ENCODE measurements at places on chromosomes 12 and 14.

DNA sequence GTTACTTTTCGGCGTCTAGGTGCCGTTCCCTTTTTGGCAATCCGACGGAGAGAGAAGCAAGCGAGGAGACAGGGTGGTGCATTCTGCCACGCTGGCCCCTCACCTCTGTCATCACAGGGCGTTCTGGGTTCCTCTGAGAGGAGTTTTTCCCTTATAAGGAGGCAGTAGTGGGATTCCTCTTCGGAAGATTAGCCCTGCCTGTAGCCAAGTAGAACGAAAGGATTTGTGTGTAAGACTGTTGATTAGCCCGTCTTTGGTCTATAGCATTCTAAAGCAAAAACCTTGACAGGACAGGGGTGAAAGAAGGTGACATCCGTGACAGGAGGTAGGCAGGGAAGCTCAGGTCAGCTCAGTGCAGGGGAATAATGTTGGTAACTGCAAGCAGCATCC lies 9.1 kb upstream of the NEMF start:
- DNase-seq, result peak; percentile 43

DNA sequence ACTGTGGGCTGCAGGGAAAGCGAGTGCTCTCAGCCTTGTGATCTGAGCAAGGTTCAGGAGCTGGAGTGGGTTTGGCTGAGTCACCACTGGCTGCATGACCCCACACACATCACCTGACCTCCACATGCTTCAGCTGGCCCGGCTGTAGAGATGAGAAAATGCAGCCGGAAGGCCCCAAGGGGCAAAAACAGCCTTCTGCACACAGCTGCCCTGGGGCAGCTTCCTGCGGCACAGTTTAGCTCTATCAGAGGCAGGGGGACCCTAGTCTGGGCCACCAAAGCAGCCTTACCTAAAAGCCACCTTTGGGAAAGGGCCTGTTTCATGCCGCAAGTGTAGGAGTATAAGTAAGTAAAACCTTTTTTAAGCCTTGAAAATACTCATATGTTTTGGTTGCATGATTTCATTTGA lies 123.3 kb downstream of the SSPN start:
- no peak for DNase-seq

DNA sequence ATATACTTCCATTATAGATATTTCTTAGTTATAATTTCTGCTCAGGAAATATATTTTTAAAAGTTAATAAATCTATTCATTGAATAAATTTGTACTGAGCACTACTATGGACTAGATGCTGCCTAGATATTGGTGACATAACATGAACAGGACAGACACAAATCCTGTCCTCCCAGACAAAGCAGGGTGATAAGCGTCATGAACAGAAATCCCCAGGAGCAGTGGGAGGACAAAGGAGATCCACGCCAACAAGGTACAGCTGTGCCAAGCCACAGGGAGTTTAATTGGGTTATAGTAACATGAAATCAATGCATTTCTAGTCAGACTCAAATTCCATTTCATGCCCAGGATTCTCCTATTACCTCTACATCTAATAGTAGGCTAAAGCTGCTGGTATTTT lies 171.8 kb upstream of the CPNE8 start:
- DNase-seq, result no peak

GRCh38 chr12:95626854-95627253 lies 75.6 kb upstream of the USP44 start:
- no peak for DNase-seq

GRCh38 chr14:55411426-55412389 lies at the start of gene ATG14:
ATG14 (minus strand) TSS chr14:55411830; CDS start chr14:55411822, 8 bp downstream.
- peak; percentile 74 for DNase-seq

DNA sequence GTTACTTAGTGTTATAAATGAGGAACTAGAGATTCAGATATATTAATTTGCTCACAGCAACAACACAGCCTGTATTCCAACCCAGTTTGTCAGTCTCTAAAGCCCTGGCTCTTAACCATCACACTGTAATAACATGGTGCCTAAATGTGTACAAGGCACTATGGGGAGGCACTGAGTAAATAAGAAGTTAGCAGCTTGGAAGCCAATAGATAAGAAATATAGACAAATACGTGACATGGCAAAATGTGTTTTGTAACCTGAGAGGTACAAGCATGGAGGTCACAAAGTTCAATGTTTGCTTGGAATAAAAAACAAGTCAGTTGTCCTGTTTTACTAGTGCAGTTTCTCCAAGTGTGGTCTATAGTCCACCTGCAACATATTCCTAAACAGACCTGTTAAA lies 16.3 kb upstream of the SLCO1A2 start:
- no peak for DNase-seq

- DNase-seq, result no peak
Measured at GRCh38 chr12:39420043-39420442, 22.9 kb downstream of the KIF21A start.

DNA sequence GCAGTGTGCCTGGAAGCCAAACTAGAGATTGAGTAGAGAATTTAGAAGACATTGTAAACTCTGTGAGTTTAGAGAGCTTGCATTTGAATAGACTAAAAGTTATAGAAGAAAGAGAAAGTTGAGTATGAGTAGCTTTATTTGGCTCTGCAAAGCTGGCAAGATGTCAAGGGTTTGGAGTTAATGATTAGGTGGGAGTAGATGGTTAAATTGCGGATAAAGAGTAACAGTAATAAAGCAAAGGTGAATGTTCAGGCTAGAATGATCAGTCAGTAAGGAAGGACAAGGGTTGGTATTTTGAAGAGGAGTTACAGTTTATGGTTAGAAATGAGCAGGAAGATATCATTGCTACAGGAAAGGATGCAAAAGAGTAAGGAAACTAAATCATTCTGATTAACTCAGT lies 5.2 kb downstream of the PPM1A start:
- no peak for DNase-seq

GRCh38 chr12:123705935-123706334 lies 6.2 kb upstream of the ATP6V0A2 start:
- DNase-seq, result no peak

DNA sequence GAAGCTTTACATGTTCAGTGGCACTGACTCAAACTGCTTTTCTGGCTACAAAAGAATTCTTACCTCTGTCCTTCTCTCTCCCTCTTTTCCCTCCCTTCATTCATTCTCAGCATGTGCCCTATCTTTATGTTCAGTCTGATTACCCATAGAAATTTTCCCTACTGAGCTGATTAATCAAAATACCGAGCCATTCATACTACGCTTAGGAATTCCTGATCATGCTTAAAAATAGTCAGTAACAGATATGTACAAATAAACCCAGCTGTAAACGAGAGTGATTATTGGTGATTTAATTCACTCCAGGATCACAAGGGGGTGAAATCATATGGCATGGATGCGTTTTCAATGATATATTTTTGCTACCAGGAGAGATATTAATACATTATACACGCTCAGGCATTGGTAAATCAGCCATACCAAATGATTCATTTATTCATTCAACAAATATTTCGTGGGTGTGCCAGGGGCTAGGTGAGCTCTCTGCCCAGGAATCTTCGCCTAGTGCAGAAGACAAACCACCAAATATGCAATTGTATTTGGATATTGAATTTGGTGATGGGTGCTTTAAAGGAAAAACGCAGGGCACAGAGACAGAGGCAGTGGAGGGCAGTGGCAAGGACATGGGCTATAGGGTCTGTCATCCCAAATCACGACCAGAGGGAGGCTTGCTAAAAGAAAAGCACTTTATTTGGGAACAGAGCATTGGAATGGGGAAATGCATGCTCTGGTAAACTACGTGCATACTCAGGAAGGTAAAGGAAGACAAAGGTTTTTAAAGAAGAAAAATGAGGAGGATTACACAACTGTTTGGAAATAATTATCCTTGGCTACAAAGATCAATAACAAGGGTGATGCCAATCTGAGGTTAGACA lies 13.9 kb upstream of the VRK1 start:
- no peak for DNase-seq

DNA sequence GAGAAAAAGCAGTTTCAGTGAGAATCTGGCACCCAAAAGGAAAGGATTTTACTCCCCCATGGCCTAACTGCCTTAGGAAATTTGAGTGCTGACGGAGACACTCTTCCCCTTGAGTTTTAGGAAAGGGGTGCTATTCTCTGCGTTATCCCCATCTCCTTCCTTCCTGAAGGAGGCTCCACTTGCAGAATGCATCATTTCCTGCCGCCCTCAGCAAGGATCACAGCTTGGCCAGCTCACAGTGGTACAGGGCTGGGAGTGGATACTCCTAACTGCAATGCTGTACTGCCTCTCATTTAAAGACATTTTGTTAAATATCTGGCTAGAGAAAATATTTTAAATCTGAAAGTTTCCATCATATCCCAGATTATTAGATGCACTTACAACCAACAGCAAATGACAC lies 33.0 kb downstream of the RDH12 start:
- no peak for DNase-seq

GRCh38 chr12:23221066-23221465 lies 596.1 kb downstream of the ETNK1 start:
- no peak for DNase-seq

- no peak for DNase-seq
Measured at GRCh38 chr12:8605057-8605456, 7.6 kb downstream of the AICDA start.

DNA sequence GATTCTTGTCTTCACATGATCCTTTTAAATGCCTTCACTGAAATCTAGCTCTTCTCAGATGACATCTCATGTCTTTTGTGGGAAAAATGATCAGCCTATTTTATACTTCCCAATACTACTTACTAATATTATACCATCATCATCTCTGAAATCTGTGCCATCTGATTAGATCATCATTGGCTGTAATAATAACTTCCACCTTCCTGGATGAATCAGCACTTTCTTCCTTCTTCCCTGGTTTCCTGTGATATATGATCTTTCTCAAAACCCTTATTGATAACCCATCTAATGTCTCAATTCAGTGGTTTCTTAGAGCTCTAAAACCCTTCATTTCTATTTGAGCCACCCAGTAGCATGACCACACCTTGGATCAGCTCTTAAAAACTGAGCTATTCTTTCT lies 30.9 kb downstream of the GPR137C start:
- no peak for DNase-seq

DNA sequence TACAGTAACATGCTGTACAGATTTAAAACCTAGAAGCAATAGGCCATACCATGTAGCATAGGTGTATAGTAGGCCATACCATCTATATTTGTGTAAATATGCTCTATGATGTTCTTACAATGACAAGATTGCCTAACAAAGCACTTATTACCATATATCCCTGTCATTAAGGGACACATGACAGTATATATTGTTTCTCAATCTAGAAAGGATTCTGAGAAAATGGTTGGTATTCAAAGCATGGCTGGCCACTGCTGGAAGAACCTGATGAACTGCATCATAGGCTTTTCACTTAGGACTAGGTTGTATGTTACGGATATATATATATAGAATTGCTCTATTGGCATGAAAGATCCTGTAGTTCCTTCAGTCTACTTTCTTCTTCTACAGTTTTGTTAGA lies 125.2 kb upstream of the SLC38A2 start:
- DNase-seq, result no peak

DNA sequence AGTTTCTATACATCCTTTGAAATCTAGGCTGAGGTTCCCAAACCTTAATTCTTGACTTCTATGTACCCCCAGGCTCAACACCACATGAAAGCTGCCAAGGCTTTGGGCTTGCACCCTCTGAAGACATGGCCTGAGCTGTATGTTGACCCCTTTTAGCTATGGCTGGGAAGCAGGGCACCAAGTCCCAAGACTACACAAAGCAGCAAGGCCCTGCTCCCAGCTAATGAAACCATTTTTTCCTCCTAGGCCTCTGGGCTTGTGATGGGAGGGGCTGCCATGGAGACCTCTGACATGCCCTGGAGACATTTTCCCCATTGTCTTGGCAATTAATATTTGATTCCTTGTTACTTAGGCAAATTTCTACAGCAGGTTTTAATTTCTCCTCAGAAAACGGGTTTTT lies 207.0 kb downstream of the ADAMTS20 start:
- DNase-seq, result no peak

Data from stimulated activated naive CD4-positive, alpha-beta T cell treated with Interleukin-2 at 50 U/mL for 16 hours (primary cell).